SJSA1 (cell line): ENCODE measurements at places on chromosomes 5 and 9.
A peak's percentile ranks its signal among the peaks of the same experiment; 100 is the strongest.

DNA sequence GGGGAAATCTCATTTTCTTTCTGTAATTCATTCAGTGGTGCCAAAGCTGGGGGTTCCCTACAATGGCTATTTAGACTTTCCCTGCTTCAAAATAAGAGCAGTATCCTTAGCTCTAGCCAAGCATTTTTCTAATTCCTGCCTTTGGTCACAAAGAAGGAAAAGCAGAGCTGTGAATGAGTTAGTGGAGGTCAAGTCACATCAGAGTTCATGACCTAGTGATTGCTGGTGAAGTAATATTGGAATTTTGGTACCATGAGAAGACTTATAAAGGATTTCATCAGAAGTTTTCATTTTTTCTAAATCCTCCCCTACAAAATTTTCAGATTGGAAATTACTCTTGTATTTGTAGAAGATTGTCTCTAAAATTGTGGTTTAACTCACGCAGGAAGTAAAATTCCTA, 28.0 kb downstream of the DNAJC21 start:
- no peak for DNase-seq

DNA sequence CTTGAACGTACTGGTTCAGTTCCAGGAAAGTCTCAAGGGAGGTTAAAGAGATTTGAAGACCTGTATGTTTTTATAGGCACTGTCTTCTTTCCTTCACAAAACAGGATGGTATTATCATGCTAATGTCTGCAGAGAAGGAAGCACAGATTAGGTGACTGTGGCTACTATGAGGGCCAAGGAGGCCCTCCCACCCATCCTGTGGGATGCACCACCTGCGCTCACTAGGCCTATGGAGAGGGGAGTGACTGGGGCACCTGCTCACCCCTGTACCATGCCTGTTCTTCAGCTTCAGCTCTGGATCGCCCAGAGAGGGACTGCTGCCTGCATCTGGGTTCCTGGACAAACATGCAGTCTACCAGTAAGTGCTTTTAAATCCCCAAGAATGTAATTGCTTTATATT, 469.4 kb downstream of the CCDC171 start:
- no peak for DNase-seq

DNA sequence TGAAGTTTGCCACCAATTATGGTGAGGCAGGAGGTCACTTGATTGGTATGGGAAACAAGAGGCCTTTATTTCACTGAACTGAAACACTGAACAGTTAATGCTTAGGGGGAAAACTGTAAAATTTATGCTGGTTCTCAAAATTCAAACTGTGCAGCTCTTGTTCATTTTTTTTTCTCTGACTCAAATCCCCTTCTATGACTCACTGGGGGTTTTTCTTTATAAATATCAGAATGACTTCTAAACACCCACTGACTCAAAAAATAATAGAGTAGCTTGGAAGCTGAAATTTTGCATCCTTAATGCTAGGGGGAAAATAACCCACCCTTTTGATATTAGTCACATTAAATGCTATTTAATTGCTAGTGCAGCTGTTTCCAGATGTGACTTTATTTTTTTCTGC, 24.1 kb upstream of the OTP start:
- no peak for DNase-seq

GRCh38 chr5:56160723-56161438, 72.2 kb downstream of the ANKRD55 start:
- DNase-seq, result no peak

GRCh38 chr9:83030391-83031107, 32.4 kb downstream of the RASEF start:
- DNase-seq, result no peak

- no peak for DNase-seq
These were observed 137.4 kb downstream of the LPAR1 start for GRCh38 chr9:110900917-110901316.

DNA sequence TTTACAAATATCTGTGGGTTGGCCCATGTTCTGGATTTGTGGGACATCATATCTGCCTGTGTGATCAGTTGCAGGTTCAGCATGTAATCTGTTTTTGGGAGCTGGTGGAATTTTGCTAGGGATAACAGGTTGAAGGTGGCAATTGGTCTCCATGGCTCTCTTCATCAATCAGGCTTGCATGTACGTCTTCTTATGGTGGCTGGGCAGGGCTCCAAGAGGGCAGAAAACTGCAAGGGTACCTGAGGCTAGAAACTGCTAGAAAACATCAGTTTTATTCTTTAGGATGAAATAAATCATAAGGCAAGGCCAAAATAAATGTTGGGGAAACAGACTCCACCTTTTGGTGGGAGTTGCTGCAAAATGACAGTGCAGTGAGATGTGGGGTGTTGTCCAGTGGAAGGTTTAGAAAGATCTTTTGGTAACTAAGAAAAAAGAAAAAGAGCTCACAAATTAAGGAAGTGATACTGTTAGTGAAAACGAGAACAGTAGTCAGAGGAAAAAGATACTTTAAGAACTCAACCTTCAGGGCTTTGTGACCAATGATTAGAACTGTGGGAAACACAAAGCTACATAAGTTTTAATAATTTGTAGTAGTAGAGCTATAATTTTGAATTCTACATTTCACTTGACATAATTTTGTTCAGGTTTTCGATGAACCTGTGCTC, 300.7 kb upstream of the IZUMO3 start:
- no peak for DNase-seq

DNA sequence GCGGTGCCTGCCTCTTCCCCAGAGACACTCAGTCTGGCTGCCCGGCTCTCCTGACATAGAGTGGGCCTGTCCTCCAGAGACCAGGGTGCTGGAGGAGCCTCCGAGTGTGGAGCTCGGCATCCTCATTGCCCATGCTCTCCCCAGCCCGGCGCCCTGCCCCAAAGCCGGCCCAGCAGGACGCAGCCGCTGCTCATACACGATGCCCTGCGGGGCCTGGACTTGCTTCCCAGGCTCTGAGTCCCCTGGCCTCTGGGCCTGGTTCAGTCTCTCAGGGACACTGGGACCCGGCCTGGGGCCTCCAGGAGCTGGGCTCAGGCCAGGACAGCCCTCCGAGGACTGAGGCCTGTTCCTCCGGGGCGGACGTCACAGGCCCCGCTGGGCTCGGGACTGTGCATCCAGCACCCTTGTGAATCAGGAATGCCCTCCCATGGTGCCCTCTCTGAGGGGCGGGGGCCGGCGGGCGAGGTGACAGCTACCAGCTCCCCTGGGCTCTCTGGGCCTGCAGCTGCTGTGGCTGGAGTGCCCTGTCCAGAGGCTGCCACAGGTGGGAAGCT, 23.2 kb downstream of the TPPP start:
- no peak for DNase-seq

DNA sequence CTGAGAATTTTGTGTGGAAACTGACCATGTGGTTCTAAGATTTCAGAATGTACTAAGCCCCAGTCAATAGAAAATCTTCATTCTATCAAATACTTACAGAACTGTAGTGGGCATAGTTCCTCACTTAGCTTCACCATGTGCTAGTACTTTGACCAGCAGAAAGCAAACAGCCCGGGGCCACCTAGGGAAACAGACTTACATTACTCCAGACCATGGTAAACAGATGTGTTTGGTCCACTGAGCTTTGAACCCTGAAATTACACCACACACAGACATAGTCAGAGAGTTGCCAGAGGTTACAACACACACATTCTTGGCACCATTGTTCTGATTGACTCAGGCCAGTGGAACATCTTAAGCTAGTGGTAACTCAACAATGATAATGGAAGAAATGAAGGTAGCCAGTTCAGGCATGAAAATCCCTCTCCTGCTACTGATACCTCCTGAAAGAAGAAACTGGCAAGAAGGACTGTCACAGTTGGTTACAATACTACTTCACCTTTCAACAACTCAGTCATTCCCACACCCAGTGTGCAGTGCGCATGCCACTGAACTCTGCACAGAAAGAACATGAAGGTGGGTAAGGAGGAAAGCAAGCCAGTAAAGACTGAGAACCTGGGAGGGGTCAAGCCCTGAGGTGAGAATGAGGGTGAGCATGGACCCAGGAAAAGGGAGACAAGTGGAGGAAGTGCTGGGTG, 18.7 kb upstream of the LECT2 start:
- DNase-seq, result peak; percentile 44

GRCh38 chr9:108654566-108654965, 201.2 kb downstream of the ACTL7B start:
- DNase-seq, result no peak

- DNase-seq, result no peak
These were observed 240.2 kb upstream of the NFIL3 start for GRCh38 chr9:91663858-91664257.

DNA sequence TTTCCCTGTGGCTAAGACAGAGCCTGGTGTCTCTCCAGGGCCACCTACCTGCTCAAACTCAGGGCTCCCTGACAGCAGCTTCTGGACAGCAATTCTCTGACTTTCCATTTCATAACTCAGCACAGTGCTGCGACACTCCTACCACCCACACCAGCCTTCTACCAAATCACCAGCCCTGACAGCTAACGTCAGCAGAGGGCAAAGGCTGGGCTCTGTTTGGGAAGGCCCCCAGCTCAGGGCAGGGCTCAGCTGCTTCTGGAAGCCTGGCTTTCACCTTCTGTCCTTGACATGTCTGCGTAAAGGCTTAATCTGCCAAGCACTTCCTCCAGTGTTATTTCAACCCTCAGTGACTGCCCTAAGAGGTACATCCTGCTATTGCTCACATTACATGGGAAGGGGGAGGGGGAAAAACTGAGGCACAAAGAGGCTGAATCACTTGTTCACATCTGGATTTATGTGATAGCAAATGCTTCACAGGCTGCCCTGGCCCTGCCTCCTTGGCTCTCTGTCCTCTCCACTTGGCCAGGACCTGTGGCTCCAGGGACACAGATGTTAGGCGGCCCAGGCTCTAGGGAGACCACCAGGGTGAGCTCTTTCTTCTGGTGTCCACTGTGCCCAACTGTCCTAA, 102.5 kb upstream of the PANK3 start:
- no peak for DNase-seq

DNA sequence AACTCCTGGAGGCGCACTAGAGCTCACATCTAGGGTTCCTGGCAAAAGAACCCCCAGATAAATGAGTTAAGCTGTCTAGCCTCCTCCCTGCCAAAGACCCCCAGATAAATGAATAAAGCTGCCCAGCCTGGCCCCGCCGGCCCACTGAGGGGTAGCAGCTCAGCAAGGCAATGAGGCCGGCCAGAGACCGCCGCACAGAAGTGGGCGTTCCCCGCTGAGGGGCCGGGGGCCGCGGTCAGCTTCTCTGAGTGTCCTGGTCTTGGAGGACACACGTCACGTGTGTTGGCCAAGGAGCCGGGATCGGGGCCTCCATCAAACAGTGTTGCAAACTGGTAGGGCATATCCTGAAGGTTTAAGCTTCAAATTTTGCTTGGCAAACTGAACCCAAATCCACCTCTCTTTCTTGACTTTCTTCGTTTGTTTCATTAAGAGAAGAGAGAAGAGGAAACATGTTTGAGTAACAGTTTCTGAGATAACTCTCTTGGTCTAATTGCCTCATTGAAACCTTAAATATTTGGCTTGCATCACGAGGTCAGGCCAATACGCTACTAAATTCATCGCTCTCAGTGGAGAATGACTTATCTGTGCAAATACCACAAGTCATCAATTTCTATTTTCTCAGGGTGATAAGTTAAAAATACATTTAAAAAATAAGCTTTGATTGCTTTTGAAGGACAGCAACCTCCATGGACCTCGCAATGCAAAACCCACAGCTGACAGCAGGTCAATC, 11.7 kb upstream of the SLC12A7 start:
- DNase-seq, result no peak

- DNase-seq, result no peak
These were observed 71.8 kb downstream of the C9orf50 start for GRCh38 chr9:129549139-129549538.

GRCh38 chr9:130993303-130994030, 15.5 kb upstream of the LAMC3 start:
- no peak for DNase-seq

DNA sequence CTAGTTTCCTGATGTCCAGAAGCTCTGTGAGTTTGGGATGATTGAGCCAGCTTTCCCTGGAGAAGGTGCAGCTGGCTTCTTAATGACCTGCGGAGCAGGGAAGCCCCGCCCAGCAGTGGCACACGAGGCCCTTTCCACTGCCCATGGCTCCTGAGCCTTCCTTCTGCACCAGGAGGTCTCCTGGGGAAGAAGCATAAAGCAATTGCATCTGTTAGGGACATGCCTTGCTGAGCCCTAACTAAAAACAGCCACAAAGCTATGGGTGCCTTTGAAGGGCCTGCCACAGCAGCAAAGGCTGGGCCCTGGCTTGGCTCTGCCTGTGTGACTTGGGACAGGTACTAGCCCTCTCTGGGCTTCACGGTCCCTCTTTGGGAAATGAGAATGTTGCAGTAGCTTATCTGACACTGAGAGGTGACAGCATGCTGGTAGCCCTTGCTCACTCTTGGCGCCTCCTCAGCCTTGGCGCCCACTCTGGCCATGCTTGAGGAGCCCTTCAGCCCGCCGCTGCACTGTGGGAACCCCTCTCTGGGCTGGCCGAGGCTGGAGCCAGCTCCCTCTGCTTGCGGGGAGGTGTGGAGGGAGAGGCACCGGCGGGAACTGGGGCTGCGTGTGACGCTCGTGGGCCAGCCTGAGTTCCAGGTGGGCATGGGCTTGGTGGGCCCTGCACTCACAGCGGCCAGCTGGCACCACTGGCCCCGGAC, 218.4 kb downstream of the FSTL4 start:
- DNase-seq, result peak; percentile 40

- DNase-seq, result no peak
These were observed 98.5 kb upstream of the PTCH1 start for GRCh38 chr9:95615246-95615645.

GRCh38 chr5:150279330-150280020, 10.1 kb downstream of the CAMK2A start:
- DNase-seq, result no peak

- no peak for DNase-seq
These were observed 198.1 kb downstream of the TSSK1B start for GRCh38 chr5:113236536-113237288.

GRCh38 chr9:76373173-76373783, 20.9 kb downstream of the RFK start:
- DNase-seq, result peak; percentile 32

DNA sequence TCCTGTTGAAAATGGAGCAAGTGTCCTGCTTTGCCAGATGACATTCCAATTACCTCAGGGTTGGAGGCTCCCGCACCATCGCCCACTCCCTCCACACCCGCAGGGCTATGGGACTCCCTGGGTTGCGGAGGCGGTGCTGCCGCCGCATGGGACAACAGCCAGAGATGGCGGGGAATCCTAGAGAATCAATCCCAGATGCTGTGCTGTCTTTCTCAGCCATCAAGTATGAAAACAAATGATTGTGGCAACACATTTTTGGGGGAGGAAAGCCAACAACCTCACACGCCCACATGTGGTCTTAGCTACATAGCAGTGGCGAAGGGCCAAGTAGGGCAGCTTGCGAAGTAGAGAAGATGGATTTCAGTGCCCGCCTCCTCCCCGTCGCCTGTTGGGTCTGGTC, 46.7 kb downstream of the IL31RA start:
- DNase-seq, result peak; percentile 82

DNA sequence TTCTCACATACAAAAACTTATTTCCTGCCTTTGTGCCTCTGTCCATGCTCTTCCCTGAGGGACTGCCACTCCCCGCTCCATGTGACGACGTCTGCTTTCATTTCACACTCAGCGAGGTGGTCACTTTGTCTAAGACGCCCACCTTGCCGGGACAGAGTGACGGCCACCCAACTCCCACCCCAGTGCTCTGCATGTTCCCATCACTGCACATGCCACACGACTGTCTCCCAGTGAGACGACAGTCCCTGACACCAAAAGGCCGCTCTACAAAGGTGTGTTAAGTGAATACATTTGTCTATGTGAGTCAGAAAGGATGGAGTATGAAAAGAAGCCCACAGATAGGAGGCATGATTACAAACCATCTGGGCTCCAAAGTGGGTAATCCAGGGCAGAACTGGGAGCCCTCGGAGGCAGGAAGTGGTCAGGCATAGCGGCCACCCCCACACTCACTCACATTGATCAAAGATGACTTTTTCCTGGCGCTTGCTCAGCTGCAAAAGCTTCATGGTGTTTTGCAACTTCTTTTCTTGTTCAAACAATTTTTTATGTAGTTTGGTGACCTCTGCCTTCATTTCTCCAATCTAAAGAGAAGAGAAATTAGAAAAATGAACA, 185.8 kb downstream of the CDK5RAP2 start:
- peak; percentile 67 for DNase-seq
